ENCODE measurements at places on chromosomes 1 and 21. TPM values are rescaled to one million over a fixed set of nuclear protein-coding genes. Genes with fewer than 3 reads are reported as not detected.

GRCh38 chr1:5729636-5730145 lies 262.5 kb downstream of the NPHP4 start:
- no peaks in the 10 kb centered on the region for H3K36me3 ChIP-seq
- no peak overlapping the region for H3K4me3 ChIP-seq
- H3K27me3 ChIP-seq, result peaks cover 3% of the 10 kb centered on the region
- no peak overlapping the region for H3K27ac ChIP-seq
- H3K4me1 ChIP-seq, result no peaks in the 10 kb centered on the region
- DNase-seq, result no peak

DNA sequence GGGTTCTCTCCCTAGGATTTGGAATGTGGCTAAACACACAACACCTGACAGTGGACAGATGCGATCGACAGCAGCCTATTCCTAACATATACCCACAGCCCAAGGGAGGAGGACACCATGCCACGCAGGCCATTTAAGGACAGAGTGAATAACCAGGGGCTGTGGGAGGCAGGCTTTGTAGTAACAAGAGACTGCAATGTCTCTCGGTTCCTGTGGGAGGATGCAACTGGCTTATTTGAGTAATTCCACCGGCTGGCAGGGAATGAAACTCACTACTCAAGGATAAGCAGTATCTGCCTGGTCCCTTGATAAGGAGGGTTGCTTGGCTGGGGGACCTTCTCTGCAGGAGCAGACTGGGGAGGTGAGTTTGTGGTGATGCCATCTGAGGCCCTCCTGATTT lies 109.6 kb downstream of the PCP4 start:
- no peak for DNase-seq
- no peaks in the 10 kb centered on the region for H3K27me3 ChIP-seq
- no peak overlapping the region for H3K4me3 ChIP-seq
- H3K27ac ChIP-seq, result no peak overlapping the region
- H3K4me1 ChIP-seq, result no peaks in the 10 kb centered on the region

- H3K27me3 ChIP-seq, result no peaks in the 10 kb centered on the region
- peaks cover 14% of the 10 kb centered on the region for H3K4me1 ChIP-seq
- DNase-seq, result peak; percentile 72
These were observed 58.9 kb downstream of the RHOU start for GRCh38 chr1:228794173-228794572.

- H3K27me3 ChIP-seq, result no peaks in the 10 kb centered on the region
- H3K27ac ChIP-seq, result no peak overlapping the region
- H3K36me3 ChIP-seq, result no peaks in the 10 kb centered on the region
- no peaks in the 10 kb centered on the region for H3K4me1 ChIP-seq
- H3K4me3 ChIP-seq, result no peak overlapping the region
- DNase-seq, result no peak
These were observed 45.2 kb upstream of the CD101 start for GRCh38 chr1:116956378-116956777.

DNA sequence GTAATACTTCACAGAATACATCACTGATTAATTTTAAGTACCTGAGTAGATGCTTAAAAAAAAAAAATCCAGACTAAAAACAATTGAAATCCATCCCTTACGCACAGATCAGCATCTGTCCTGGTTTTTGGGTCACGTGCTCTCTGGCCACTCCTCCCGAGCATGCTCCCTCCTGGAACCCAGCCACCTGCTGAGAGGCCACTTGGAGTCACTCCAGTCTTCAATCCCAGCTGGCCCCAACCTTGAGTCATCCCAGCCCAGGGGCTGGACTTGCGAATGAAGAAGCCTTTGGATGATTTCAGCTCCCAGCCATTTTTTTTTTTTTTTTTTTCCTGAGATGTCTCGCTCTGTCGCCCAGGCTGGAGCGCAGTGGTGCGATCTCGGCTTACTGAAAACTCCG lies 8.9 kb downstream of the MAP1LC3C start:
- no peak overlapping the region for H3K4me3 ChIP-seq
- no peaks in the 10 kb centered on the region for H3K36me3 ChIP-seq
- H3K27ac ChIP-seq, result no peak overlapping the region
- peaks cover 1% of the 10 kb centered on the region for H3K27me3 ChIP-seq

- H3K27ac ChIP-seq, result no peak overlapping the region
- no peak overlapping the region for H3K4me3 ChIP-seq
- no peaks in the 10 kb centered on the region for H3K27me3 ChIP-seq
- H3K4me1 ChIP-seq, result peaks cover 60% of the 10 kb centered on the region
- no peaks in the 10 kb centered on the region for H3K36me3 ChIP-seq
These were observed 53.2 kb upstream of the LYST start for GRCh38 chr1:235919833-235920441.

- H3K27ac ChIP-seq, result no peak overlapping the region
- no peak overlapping the region for H3K4me3 ChIP-seq
- H3K4me1 ChIP-seq, result no peaks in the 10 kb centered on the region
- DNase-seq, result no peak
- H3K27me3 ChIP-seq, result no peaks in the 10 kb centered on the region
These were observed 279.3 kb upstream of the CAMK1G start for GRCh38 chr1:209304166-209304565.

DNA sequence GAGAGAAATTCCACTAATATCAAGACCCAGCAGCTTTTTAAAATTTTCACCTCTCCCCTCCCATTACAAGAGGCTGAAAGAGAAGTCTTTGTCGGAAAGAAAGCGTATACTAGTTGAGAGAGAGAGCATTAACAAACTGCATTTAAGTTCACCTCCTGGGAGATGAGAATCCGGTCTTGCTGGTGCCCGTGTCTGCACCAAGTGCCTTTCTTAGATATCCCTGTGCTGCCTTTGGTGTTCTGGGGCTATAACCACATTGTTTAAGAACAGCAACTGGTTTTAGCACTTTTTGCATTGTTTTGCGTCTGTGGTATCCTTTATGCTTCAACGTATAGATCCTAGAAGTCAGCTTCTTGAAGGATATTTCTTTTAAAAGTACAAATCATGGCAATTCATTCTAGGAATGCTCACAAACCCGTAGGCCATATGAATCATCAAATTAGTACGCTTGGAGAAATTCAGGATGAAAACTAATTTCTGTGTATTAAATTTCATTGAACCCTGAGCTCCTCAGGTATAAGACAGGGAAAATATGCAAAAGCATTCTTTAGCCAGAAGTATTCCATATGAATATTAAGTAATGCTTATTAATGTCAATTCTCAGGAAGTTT lies 3.4 kb upstream of the RPE65 start:
- H3K4me3 ChIP-seq, result no peak overlapping the region
- DNase-seq, result no peak
- no peaks in the 10 kb centered on the region for H3K4me1 ChIP-seq
- no peaks in the 10 kb centered on the region for H3K36me3 ChIP-seq
- H3K27ac ChIP-seq, result no peak overlapping the region

DNA sequence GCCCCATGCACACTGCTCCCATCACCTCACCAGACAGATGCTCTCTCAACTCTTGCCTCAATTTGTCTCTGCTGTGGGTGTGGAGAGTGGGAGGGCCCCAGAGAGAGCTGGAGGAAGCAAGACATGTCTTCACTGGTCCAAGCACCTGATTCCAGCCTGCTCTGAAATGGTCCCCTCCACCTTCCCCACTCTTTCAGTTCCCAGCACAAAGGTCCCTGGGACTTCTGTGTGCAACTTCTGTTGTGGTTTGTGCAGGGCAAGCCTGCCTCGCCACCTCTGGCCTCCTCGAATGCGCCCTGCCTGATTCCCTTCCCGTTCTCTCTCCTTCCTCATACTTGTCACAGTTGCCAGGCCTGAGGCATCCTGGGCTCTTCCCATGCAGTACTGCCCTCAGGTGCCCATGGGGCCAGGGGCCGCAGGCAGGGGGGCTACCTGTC lies 119.3 kb downstream of the SYT2 start:
- no peak overlapping the region for H3K4me3 ChIP-seq
- DNase-seq, result no peak
- no peaks in the 10 kb centered on the region for H3K4me1 ChIP-seq
- no peaks in the 10 kb centered on the region for H3K36me3 ChIP-seq
- no peak overlapping the region for H3K27ac ChIP-seq

DNA sequence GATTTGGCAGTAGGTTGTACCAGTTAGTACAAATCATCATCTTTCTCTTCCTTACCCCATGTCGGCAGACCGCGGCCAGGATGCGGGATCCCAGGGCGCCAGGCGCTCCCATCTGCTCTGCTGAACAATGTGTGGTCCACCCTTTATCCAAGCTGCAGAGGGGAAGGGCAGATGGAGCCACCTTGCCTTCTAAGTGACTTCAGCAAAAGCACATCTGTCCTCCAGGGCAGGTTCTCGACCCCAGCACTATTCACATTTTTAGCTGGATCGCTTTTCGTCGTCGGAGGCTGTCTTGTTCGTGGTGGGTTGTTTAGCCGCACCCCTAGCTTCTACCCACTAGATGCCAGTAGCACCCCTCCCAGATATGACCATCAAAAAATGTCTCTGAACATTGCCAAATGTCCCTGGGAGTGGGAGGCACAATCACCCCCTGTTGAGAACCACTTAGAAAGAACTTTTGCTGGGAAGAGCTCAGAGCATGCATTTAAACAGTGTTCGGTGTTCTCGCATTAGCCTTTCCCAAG lies 58.1 kb upstream of the SIM2 start:
- H3K27me3 ChIP-seq, result peaks cover 1% of the 10 kb centered on the region
- no peaks in the 10 kb centered on the region for H3K36me3 ChIP-seq
- no peak overlapping the region for H3K27ac ChIP-seq

DNA sequence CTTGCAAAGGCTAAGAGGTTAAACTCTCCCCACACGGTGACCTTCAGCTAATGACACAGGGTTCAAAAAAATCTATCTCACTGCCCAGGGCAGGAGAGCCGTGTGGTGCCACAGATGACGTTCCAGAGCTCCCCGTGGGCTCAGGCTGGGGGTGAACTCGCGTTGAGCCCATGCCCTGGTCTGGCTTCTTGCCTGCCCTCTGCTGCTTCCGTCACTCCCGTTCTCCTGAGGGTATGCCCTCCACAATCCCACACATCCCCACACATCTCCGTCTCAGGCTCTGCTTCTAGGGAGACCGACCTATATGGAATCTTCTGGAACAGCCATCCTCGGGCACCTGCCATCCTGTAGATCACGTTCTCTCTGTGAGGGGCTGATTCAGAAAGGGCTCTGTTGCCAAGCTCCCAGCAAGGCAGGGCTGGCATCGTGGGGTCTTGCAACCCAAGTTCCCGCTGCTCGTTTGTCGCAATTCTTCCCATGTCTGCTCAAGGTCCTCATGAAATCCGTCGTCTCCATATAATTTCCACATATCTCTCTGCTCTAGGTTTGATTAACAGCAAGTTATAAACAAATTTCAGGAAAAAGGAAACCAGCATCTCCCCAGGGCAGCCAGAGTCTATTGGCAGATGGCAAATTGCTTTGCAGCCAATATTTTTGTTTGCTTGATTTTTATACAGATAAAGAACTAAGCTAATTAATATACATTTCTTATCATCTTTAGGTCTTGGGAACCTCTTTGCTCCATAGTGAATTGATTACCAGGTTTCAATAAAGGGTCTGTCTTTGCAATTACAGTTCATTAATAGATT lies 278.2 kb downstream of the PTPRU start:
- no peaks in the 10 kb centered on the region for H3K36me3 ChIP-seq
- H3K4me1 ChIP-seq, result no peaks in the 10 kb centered on the region
- H3K27ac ChIP-seq, result no peak overlapping the region
- no peak for DNase-seq
- H3K4me3 ChIP-seq, result no peak overlapping the region
- peaks cover 3% of the 10 kb centered on the region for H3K27me3 ChIP-seq

- DNase-seq, result no peak
- peaks cover 52% of the 10 kb centered on the region for H3K4me1 ChIP-seq
- H3K36me3 ChIP-seq, result peaks cover 37% of the 10 kb centered on the region
- H3K27me3 ChIP-seq, result no peaks in the 10 kb centered on the region
- H3K4me3 ChIP-seq, result no peak overlapping the region
These were observed 93.9 kb downstream of the SLC45A1 start for GRCh38 chr1:8411803-8412182.

DNA sequence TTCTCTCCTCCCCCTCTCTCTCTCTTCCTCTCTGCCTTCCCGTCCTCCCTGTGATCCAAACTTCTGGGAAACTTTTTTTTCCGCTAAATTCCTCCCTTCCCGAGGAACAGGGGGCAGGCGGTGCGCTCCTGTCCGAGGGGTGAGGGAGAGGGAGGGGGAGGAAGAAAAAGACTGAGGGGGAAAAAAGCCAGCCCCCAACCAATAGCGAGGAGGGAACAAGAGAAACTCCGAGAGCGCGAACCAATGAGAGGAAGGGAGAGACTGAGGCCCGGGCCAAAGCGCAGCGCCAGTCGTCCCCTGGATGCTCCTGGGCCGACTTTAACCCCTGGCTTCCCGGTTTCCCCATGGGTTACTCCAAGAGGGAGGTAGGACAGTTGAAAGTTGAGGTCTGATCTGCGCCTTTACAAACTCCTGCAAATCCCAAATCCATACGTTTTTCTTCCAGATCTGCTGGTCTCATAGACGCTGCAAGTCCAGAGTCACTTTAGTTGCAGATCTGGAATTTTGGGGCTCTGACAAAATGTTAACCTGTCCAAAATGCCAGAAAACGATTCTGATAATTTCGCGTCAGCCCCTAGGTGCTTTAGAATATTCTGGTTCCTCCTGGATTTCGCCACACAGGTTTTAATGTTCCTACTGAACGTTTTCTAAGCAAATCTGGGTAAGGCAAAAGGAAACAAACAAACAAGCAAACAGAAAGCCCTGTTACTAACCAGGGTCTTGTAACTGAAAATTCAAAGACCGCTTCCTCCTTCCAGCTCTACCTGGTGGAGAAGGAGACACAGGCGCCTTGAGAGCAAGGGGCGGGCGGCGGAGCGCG lies at the start of gene TBX15:
Gene TBX15, minus strand, starts transcription at position 158 of the 820 bp plus-strand sequence. CDS start 548 bp downstream, outside the sequence.
- peaks cover 87% of the 10 kb centered on the region for H3K27me3 ChIP-seq
- no peak for DNase-seq
- peak within 1 kb of the TSS; percentile 13 for H3K4me3 ChIP-seq
- peaks cover 12% of the 10 kb centered on the region for H3K36me3 ChIP-seq
- no peak within 1 kb of the TSS for H3K27ac ChIP-seq

- H3K27ac ChIP-seq, result peak overlapping the region; percentile 55
- peaks cover 17% of the 10 kb centered on the region for H3K36me3 ChIP-seq
- no peak for DNase-seq
- H3K27me3 ChIP-seq, result no peaks in the 10 kb centered on the region
- peaks cover 32% of the 10 kb centered on the region for H3K4me1 ChIP-seq
These were observed 1.1 kb upstream of the SLC27A3 start for GRCh38 chr1:153774026-153774595.

GRCh38 chr21:42364304-42364865 lies 1.9 kb downstream of the TFF1 start:
- H3K27ac ChIP-seq, result no peak overlapping the region
- no peak for DNase-seq
- H3K27me3 ChIP-seq, result no peaks in the 10 kb centered on the region

DNA sequence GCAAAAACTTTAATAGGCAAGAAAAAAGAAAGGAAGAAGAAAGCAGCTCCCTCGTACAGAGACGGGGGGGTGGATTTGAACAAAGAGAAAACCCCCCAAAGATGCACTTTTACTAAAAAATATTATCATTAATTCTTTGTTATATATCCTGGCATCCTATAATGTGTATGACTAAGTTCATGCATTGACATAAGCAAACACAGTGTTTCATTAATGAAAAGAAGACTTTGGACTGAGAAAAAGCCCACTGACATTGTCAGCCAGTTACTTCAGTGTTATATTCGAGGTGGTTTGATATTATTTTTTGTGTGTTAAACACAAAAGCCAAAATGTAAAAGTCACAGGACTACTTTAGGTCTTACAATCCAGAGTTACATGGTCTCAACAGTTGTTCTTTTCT lies 110.1 kb upstream of the DPYD start:
- H3K27ac ChIP-seq, result no peak overlapping the region
- H3K27me3 ChIP-seq, result peaks cover 10% of the 10 kb centered on the region
- H3K4me1 ChIP-seq, result peaks cover 7% of the 10 kb centered on the region
- H3K36me3 ChIP-seq, result no peaks in the 10 kb centered on the region
- H3K4me3 ChIP-seq, result no peak overlapping the region

- H3K4me1 ChIP-seq, result peaks cover 74% of the 10 kb centered on the region
- no peaks in the 10 kb centered on the region for H3K27me3 ChIP-seq
- peak overlapping the region; percentile 94 for H3K27ac ChIP-seq
These were observed 142.9 kb upstream of the KRTAP19-8 start for GRCh38 chr21:31181082-31181750.

The LRRIQ3 gene
- 0.96 TPM for total RNA-seq

The ILDR2 gene
- total RNA-seq, result 15.1 TPM

The ESPN gene
- 0.83 TPM for total RNA-seq

The DDAH1 gene
- total RNA-seq, result 0.09 TPM

The AGMAT gene
- 21.6 TPM for total RNA-seq

The OPTC gene
- not detected for total RNA-seq

Measured in activated CD8-positive, alpha-beta T cell treated with anti-CD3 and anti-CD28 coated beads for 36 hours (primary cell).